ENCODE measurements at places on chromosomes 16 and 17.

- no peak for ATAC-seq
These were observed 22.6 kb upstream of the ITGA3 start for GRCh38 chr17:50033316-50033715.

GRCh38 chr17:70365091-70365583 is 195.8 kb downstream of the KCNJ2 start:
- no peak for ATAC-seq

DNA sequence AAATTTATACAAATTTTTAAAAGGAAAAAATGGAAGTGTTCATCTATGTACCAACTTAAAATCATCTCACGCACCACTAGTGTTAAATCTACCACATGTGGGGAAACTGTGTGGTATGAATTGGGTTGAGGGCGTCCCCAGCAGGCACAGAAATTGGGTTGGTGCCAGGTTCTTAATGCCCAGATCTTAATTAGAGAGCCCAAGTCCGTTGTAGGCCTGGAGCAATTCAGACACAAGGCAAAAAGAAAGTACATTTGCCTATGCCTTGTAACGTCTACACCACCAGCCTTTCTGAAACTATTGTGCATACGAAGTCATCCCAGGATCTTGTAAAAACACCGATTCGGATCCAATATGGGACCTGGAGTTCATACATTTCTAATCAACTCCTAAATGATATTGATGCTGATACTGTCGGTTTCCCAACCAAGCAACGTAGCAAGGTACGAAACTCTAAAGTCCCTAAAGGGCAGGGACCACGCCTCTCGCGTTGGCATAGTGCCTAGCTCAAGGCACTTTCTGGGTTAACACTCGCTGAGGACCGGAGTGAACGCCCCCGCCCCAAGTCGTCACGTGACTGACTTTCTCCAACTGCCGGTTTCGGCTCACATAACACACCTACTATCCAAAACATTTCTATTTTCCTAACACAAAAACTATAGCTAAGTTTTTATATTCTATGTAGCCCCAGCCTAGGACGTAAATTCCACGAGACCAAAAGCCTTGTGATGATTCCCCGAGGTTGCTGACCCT is 945 bp upstream of the UQCRC2 start:
- peak; percentile 57 for ATAC-seq

DNA sequence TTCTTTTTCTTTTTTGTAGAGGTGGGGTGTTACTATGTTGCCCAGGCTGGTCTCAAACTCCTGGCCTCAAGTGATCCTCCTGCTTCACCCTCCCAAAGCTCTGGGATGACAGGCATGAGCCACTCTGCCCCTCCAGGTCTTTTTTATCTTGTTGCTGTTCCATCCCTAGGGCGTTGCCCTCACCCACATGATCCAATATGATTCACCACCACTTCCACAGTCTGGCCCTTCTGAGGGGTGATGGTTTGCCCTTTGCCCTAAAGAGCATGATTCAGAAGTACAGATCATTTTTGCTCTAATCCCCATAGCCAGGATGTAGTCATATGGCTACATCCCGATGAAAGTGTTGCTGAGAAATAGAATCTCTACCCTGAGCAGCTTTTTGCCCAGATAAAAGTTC is 18.8 kb downstream of the STX4 start:
- peak; percentile 80 for ATAC-seq

DNA sequence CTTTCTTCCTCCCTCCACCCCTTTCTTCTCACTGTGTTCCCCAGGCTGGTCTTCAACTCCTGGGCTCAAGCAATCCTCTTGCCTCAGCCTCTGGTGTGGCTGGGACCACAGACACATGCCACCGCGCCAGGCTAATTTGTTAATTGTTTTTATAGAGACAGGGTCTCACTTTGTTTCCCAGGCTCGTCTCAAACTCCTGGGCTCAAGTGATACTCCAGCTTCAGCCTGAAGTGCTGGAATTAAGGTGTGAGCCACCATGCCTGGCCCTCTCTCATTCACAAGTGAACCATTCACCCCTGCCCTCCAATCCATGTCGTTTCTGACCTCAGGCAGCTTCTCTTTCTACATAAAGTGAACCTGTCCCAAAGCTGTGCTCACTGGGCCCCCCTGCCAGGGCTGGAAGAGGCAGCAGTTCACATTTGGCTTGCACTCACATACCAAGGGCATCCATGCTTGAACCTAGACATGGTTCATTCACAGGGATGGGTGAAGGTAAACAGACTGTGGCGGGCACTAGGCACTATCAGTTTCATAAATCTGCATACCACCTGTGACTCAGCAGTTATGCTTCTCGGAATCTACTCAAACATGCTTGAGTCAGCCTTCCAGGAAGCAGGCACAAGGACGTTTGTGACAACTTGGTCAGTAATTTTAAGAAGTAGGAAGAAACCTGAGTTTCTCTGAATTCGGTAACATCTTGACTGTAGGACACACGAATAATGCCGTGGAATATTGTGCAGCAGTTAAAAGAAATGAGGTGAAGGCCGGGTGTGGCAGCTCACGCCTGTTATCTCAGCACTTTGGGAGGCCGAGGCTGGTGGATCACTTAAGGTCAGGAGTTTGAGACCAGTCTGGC is 6.0 kb upstream of the RNF213 start:
- ATAC-seq, result peak; percentile 28

GRCh38 chr16:31179219-31179746 is 656 bp upstream of the FUS start:
- peak; percentile 1 for ATAC-seq

- no peak for ATAC-seq
These were observed 41.5 kb downstream of the AIPL1 start for GRCh38 chr17:6393351-6393952.

DNA sequence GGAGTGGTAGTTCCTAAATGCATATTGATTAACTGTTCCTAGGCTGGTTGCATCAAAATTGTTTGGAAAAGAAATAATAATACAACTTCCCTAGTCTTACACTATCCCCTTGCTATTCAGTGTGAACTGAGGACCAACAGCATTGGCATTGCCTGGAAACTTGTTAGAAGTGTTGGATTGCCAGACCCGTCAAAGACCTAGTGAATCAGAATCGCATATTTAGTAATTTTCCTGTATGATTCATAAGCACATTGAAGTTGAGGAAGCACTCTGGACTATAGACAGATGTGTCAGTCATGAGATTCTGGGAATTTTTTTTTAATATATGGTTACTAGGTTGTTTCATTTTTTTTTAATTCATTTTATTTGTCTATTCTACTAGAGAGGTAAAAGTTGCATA is 34.7 kb upstream of the KCNJ16 start:
- no peak for ATAC-seq

- no peak for ATAC-seq
These were observed 97.0 kb upstream of the RBL2 start for GRCh38 chr16:53337294-53337693.

DNA sequence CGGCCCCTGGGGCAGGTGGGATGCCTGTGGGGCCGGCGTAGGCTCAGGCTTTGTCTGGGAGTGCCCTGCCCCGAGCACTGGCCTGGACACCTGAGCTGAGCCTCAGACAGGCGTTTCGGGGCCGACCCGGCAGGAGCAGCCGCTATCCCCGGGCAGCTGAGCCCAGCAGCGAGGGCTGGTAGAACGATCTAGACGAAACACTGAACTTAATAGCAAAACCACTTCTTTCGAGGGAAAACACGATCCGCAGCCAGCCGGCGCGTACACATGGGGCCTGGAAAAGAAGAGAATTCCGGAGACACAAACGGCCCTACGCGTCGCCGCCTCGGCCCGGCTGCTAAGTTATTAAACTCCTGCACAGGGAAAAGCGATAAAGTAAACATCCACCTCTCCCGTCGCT is 22.0 kb upstream of the SSTR5 start:
- ATAC-seq, result no peak

- peak; percentile 80 for ATAC-seq
These were observed 6.6 kb downstream of the NHERF2 start for GRCh38 chr16:2033057-2033908.

GRCh38 chr17:38751144-38751807 is 1.3 kb upstream of the PSMB3 start:
- ATAC-seq, result no peak

- ATAC-seq, result no peak
These were observed 2.2 kb downstream of the GSPT1 start for GRCh38 chr16:11913425-11914079.

DNA sequence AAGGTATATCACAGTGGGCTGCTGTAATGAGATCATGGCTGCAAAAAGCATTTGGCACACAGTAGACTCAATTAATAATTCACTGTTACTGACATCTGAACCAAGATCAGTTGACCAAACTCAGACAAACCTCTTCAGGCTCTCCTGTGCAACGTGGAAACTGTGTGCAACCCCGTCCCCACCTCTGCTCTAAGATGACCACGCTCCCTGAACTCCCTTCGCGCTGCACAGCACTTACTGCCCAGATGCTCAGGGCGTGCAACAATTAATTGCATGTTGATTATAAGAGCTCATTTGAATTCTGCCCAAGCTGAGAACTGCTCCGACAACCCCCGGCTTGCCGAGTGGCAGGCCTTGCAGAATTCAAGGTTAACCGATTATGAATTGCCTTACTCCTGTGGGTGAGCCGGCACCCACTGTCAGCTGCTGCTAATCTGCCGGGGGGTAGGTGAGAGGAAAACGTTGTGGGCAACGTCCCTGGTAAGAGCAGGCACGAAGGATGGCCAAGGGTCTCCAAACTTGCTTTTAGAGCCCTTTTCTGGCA is 1.3 kb upstream of the GSG1L start:
- ATAC-seq, result no peak

DNA sequence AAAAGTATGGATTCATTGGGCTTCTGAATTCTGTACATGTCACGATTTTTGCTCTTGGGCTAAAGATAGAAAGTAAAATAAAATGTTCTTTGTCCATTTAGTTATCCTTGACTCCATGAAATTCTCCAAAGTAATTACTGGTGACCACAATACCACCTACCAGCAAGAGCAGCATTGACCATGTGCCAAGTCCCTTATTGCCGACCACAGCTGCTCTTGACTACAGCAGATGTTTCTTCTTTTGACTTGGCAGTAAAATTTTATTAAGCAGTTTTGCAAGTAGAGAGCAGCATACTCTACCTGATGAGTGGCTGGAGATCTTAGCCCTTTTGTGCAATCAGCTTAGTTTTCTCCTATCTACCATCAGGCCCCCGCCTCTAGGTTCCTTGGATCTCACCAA is 152.2 kb upstream of the TBX2 start:
- ATAC-seq, result no peak

DNA sequence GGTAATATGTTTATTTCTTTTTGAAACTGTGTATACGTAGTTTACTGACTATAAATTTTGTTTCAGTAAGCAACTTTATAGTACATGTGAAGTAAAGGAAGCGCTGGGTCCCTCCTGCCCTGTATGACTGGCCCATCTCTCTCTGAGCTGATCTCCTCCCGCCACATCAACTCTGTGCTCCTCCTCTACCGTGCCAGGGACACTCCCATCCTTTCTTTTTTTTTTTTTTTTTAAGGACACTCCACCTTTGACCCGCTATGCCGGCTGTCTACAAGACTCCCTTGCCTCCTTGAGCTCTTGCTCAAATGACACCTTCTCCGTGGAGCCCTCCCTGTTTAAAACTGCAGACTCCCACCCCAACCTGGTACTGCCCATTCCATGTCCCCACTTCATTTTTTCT is 35.5 kb downstream of the ERN1 start:
- no peak for ATAC-seq

- ATAC-seq, result no peak
These were observed 36.4 kb upstream of the CDC42EP4 start for GRCh38 chr17:73348018-73348828.

- no peak for ATAC-seq
These were observed 2.0 kb downstream of the TRIM47 start for GRCh38 chr17:75876190-75876937.

- peak; percentile 81 for ATAC-seq
These were observed 63.3 kb upstream of the HSBP1 start for GRCh38 chr16:83744441-83744981.

DNA sequence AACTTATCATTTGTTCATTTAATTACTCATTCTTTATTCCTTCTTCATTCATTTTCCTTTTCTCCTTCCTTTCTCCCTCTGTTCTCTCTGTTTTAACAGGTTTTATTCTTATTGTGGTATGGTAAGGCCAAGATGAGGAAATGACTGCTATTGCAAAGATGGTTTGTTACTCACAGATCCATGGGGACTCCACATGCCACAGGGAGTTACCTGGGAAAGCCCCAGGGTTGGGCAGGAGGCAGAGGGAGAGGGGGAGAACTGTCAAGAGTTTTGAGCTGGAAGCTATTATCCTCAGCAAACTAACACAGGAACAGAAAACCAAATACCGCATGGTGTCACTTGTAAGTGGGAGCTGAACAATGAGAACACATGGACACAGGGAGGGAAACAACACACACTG is 453.3 kb downstream of the WWOX start:
- no peak for ATAC-seq

DNA sequence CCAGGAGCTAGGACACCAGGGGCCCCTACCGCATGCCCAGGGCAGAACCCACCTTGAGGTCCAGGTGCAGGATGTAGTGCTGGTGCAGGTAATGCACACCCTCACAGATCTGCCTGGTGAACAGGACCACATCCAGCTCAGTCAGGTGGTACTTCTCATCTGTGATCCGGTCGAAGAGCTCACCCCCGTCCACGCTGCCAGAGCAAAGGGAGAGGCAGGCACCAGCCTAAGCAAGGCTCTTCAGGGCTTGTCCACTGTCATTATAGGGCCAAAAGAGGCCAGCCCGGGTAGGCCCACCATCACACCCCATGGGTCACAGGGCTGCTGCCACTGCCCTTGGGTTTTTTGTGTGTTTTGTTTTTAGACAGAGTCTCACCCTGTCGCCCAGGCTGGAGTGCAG is 21.0 kb downstream of the MYLK3 start:
- ATAC-seq, result no peak

DNA sequence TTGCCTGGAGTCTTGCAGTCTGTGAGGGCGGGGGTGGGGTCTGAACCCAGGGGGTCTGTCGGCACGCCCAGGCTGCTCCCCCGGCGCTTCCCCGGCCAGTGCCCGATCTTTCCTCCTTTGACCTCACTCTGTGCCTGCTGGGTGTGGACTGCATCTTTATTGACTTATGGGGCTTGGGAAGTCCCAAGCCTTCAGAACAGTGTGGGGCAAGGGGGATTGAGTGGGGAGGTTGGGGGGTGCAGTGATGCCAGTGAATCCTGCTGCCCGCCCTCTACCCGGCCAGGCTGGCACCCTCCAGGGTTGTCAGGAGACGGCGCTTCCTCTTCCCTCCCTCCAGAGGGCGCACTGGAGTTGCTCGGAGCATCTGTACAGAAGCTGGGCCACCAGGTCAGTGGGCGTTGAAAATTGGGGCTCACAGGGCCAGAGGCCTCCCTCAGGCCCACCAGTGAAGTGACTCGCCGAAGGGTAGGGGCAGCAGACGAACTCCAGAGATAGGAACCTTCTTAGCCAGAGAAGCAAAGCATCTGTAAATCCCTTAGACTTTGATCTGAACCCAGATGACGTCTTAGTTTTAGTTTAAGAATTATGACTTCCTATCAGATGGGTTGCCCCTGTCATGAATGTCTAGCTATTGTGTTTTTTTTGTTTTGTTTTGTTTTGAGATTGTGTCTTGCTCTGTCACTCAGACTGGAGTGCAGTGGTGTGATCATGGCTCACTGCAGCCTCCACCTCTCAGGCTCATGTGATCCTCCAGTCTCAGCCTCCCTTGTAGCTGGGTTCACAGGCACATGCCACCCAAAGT is 184.8 kb upstream of the CIBAR2 start:
- ATAC-seq, result peak; percentile 48

Data from gastroesophageal sphincter (tissue), 4 donors.